ENCODE measurements at places on chromosomes 5 and 9. TPM values are rescaled to one million over a fixed set of nuclear protein-coding genes. Genes with fewer than 3 reads are reported as not detected.

The FAT2 gene
- total RNA-seq: under 0.01 TPM

The TMEM171 gene
- 1.2 TPM for total RNA-seq

The SOX30 gene
- not detected for total RNA-seq

The N4BP3 gene
- 1.5 TPM for total RNA-seq

The SEMA6A gene
- 0.40 TPM for total RNA-seq

The NR5A1 gene
- not detected for total RNA-seq

The FOXD4L3 gene
- total RNA-seq: not detected

The STKLD1 gene
- 0.79 TPM for total RNA-seq

The FBN2 gene
- 18.4 TPM for total RNA-seq

The PCDHGA7 gene
- total RNA-seq: 4.8 TPM

The UAP1L1 gene
- 14.0 TPM for total RNA-seq

The PCDHA11 gene
- 0.06 TPM for total RNA-seq

The IRX1 gene
- 0.53 TPM for total RNA-seq
